Daoy (cell line): ENCODE measurements at places on chromosomes 3 and 15.

GRCh38 chr3:169558371-169558770, 105.1 kb downstream of the MECOM start:
- no peak for DNase-seq

- DNase-seq = peak; percentile 53
Measured at GRCh38 chr3:142929109-142929508, 34.4 kb downstream of the PAQR9 start.

DNA sequence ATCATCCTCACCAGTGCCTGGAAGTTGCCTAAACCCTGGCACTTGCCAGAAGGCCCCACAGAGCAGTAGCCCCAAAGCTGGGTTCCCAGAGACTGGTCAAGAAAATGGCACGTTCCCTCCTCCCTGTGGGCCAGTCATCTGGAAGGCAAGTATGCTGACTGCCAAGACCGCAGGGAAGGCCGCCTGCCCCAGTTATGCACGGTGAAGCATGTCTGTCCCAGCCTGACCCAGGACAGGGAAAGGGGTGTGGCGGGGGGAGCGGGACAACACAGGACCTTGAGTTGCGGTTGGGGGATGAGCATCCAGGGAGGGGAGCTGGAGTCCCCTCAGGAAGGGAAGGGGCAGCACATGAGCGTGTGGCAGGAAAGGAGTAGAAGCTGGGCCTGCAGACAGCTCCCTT, 33.0 kb downstream of the RBPMS2 start:
- no peak for DNase-seq

- no peak for DNase-seq
Measured at GRCh38 chr3:179091113-179091512, 19.5 kb upstream of the ZMAT3 start.

DNA sequence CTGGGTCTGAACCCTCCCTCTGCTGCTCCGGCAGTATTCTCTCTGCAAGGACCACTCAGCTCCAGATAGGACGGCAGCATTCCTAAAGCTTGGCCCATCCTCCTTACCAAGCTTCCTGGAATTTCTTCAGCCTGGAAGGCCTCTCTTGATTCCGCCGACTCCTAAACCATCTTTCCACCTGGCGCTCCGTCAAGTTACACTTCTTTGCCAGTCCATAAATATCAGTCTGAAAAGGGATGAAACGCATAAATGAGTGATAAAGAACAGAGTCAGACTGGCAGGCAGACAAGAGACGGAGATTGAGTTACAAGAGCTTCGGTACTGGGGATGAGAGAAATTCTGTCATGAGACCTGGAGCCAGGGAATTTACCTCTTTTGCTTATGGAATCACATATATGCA, 44.3 kb downstream of the CERS3 start:
- DNase-seq = no peak

DNA sequence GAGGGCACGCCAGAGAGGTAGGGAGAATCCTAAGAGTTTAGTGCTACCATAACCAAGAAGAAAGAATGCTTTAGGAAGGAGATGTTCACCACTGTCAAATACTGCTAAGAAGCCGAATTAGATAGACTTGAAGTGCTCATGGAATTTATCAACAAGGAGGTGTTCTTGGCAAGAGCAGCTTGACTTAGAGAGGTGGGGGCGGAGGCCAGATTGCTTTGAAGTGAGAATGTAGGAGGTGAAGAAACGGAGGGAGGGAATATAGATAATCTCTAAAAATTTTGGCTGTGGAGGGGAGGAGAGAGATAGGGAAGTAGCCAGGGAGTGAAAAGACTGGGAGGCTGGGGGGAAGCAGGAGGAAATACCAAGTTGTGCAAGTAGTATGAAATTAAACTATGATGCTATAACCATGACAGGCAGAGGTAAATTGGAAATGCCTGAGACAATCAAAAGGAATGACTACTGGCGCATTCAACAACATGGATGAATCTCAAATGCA, 35.5 kb downstream of the GADL1 start:
- no peak for DNase-seq

- no peak for DNase-seq
Measured at GRCh38 chr15:54321426-54321825, 343.2 kb downstream of the UNC13C start.

- DNase-seq = no peak
Measured at GRCh38 chr3:179660872-179661271, 8.0 kb downstream of the USP13 start.

GRCh38 chr15:31020542-31020941, 29.1 kb upstream of the MTMR10 start:
- DNase-seq = no peak

GRCh38 chr3:138265745-138266144, 63.9 kb downstream of the NME9 start:
- DNase-seq = no peak

DNA sequence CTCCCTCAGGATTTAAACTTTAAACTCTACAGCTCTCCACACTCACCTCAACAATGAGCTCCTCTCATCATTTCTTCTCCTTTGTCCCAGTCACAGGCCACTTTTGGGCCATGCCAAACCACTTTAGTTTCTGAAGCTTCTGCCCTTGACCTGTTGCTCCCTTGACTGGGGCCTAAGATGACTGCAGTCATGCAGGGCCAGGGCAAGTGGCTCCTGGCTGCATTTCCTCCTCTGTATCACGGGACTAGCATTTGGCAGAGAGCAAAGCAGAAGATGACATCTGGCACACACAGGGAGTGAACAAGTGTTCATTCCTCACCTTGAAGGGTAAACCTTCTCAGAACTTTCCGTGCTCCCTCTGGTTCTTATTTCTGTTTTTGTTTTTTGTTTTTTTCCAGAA, 136.9 kb downstream of the PDE8A start:
- no peak for DNase-seq

DNA sequence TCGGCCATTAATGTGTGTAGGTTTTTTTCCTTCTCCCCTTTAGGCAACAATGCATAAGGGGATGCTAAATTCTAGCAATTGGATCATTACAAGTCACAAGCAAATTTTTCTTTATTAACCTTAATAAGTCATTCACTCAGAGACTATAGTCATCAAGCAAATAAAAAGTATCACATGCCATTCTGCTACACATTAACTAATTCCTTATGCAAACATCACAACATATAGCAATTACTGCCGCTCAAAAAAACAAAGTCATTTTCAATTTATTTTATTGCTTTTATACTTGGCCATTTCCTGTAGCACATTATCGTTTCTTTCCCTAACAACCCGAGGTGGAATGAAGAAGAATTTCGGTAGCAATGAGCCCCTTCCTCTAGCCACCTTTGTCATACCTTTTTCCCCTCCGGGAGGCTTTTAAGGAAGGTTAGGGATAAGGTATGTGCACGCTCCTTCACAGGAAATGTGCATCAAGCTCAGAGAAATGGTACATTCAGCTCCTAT, 421.2 kb downstream of the TIGIT start:
- no peak for DNase-seq

DNA sequence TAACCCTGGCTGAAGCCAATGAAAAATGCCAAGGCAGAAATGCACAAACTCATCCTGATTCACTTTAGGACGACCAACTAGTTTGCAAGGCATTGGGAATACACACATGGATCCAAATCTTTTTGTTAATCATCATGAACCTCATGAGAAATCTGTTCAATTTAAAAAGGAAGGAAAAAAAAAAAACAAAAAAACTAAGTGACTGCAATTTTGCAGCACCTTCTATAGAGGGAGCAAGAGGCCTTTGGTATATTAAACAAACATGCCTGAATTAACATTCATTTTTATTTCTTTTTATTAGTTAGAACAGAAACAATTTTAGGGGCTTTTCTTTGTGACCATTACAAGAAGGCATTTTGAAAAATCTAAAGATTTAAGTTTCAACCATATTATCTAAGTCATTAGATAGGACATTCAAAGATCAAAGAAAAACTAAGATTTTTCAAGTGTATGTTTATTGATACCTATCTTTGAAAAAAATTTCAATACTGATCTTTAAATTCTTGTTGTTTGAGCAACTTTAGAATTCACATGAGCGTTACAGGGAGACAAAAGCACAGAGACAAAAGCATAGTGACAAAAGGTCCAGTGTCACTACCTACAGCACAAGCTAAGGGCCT, 182.4 kb downstream of the CBLB start:
- no peak for DNase-seq

DNA sequence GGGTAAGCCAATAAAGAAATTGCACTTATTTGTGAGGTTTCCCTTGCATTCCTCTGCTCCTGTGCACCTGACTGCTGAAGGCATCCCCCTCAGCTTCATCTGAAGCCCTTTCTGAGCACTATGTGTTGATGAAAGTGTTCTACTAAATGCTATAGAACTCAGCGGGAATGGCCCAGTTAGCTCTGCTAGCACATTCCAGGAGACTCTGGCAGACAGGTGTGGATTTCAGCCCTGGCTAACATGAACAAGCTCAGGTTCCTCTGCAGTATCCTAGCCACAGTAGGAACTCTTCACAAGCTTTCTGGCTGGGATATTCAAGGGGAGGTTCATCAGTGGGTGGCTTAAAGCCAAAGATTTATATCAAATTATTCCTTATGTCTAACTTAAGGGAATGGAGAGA, 265.5 kb downstream of the RORA start:
- DNase-seq = no peak

DNA sequence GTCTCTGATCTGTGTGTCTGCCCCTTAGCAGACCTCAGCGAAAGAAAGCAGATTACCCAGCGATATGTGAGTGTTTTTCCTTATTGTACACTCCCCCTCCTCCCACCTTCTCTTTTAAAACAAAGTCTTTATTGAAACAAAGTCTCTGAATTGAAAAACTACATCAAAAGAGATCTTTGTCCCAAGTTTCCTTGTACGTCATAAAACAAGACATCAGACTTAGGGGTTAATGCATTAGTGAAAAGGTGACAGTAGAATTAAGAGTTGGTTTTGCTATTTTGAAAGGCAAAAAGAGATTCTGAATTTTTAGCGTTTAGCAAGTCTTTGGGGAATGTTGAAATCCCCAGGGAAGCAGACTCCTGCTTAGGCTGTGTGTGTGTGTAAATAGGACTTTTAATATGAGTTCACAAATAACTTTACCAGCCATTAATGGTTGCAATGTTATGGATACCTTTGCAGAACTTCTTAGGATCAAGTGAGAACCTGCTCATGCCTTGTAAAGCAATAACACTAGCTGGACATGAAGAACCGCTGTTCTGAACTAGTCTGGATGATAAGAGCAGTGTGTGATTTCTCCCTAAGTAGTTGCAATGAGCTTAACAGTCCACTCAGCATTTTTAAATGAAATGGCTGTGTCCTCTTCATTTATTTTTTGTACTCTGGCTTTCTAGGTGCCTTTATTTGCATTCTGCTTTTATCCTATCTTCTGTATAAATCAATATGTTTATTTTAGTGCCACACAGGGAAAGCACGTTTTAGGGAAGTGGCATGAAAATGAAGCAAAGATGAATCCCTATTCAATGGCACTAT, 136.6 kb downstream of the MCTP2 start:
- no peak for DNase-seq

DNA sequence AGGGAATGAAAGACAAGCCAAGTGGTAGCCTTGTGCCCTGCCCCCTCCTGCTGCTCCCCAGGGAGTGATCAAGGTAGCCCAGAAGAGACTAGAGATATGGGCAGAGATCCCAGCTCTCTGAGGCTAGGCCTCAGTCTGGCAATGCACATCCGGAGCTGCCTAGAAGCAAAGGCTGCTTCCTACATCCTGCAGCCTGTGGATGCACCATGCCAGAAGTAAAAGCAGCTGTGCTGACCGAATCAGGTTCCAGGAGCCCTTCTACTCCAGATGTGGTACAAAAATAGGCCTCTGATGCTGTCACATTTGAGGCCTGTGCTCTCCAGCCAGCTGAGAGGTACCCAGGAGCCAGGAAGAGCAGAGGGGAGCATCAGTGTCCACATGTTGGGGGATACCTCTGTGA, 16.0 kb downstream of the TRAIP start:
- DNase-seq = no peak

- DNase-seq = no peak
Measured at GRCh38 chr3:1056744-1057143, 36.1 kb upstream of the CNTN6 start.

- DNase-seq = no peak
Measured at GRCh38 chr3:132857317-132857716, 135.1 kb upstream of the NPHP3 start.

DNA sequence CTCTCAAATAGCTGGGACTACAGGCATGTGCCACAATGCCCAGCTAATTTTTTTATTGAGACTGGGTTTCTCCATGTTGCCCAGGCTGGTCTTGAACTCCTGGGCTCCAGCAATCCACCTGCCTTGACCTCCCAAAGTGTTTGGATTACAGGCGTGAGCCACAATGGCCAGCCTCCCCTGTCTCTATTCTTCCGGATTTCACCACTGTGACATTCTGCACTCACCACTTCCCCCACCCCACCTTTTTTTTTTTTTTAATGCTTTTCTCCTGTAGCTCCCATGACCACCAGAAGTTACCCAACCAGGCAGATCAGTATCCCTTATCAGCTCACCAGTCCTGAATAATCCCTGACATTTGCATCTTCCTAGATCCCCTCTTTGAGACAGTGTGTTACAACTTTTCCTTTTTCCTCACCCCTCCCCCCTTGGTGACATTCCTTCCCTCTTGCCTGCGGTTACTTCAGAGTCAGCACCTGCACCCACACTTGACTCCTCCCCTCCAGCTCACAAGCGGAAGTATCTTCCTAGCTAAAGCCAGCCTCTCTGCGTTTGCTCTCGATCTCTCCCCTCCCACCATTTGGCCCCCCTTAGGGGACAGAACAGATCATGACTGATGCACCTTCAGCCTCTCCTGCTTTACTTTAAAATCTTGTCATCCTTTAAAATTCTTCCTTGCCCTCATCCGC, 13.5 kb upstream of the ZNF592 start:
- peak; percentile 53 for DNase-seq

DNA sequence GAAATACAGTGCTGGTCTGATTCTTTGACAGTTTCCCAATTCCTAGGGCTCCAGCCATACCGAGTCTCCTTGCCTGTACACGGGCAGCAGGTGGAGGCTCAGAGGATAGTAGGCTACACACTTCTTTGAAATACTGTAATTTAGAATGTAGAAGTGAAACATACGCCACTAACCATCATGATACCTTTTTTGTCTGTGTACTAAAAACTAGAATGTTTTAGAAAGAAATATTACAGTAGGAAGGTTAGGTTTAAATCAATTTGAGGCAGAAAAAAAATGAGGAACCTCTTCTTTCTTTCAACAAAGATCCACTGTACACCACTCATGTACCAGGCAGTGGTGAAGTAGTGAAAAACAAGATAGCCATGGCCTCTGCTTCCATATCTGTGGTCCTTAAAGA, 354.7 kb downstream of the MCTP2 start:
- DNase-seq = no peak

DNA sequence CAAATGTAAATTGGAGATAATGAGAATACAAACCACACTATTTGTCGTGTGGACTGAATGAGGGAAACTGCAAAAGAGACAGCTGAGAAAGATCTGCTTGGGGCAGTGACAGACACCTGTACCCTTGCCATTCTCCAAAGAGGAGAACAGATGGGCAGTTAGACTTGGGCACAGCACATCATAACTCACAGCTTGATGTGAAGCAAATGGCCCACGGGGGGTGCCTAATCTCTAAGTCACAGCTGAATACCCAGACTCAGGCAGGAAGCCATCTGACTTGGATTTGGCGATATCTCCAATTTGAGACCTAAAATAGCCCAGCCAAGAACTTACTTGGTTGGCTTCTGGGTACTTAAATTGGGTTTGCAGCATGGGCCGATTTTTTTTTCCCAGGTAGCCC, 10.0 kb upstream of the SLC6A11 start:
- no peak for DNase-seq

GRCh38 chr3:86451749-86452148, 539.2 kb downstream of the VGLL3 start:
- DNase-seq = no peak
